ENCODE measurements at places on chromosomes 11 and 22.
A peak's percentile ranks its signal among the peaks of the same experiment; 100 is the strongest.

- no peak for DNase-seq
These were observed 274.2 kb downstream of the FAM76B start for GRCh38 chr11:95515371-95515770.

DNA sequence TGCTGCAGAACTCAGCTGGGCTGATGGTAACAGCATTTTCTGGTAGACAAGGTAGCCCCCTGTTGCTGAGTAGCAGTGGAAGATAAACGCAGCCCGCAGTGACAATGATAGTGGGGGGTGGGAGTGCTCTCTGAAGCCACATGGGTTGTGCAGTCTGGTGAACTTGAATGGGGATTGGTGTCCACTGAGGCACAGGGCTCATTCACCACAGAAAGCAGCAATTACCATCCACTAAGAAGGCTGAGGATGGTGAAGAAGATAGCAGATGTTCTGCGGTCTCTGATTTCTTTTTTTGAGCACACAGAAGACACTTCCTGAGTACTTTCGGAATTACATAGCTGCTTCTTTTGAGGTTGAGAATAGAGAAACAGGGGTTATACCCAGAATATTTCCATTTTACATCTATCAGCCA is 150.3 kb downstream of the LRRC4C start:
- no peak for DNase-seq

GRCh38 chr22:38953577-38954413 is 3.6 kb upstream of the APOBEC3A start:
- DNase-seq: no peak

DNA sequence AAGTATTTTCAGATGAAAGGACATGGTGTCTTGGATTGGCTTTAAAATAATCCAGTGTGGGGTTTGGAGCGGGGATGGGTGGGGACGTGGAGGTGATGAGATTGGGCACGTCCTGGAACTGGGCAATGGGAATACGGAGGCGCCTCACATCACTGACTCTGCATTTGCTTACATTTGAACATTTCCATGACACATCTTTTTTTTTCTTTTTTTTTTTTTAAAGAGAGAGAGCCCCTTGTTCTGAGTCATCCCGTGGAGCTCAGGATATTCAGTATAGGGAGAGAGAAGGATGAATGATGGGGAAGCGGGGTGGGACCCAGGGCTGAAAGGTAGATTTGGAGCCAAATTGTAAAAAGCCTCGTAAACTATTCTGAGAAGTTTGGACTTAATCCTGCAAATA is 142.7 kb downstream of the FBXO7 start:
- DNase-seq: no peak

DNA sequence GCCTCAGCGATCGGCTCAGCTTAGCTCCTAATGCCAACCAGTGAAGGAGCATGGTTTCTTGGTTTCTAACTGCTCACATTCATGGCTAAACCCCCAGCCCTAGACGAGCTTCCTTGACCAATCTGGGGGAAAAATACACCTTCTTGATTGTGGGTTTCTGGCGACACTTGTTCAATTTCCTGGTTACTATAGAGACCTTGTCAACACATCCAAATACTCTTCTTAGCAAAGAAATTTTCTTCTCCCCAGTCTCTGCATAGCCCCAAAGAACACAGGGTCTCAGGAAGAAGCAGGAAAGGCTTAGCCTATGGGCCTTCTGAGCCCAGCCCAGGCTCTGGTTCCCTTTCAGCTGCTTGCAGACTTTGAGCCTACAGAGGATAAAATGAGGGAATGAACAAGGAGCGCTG is 88.5 kb upstream of the SYT13 start:
- no peak for DNase-seq

DNA sequence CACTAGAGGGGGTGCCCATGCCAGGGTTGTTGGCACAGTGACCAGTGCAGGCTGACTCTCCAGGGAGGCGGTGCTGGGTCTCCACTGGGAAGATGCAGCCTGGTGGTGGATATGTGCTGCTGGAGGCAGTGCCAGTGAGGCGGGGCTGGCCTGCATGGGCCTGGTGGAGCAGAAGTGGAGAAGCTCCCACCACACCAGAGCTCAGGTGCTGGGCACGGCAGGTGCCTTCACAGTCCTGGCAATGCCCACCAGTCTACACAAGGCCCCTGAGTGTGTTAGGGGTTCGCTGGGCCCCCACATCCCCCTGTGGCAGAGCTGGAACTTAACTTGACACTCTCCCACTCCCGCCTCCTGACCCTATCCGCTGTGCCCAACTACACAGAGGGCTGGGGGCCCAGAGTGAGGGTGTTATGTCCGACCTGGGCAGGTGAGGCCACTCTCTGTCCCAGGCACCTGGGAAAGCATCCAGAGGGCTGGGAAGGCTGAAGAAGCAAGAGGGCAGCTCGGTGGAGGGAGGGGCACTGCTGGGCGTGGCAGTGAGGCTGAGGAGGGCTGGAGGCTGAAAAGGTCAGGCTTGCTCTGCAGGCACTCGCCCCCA is 102.4 kb upstream of the B3GAT1 start:
- no peak for DNase-seq

GRCh38 chr22:43385770-43386641 is 25.8 kb upstream of the MPPED1 start:
- DNase-seq: peak; percentile 62

- DNase-seq: no peak
These were observed 290.6 kb downstream of the JRKL start for GRCh38 chr11:96680211-96681018.

DNA sequence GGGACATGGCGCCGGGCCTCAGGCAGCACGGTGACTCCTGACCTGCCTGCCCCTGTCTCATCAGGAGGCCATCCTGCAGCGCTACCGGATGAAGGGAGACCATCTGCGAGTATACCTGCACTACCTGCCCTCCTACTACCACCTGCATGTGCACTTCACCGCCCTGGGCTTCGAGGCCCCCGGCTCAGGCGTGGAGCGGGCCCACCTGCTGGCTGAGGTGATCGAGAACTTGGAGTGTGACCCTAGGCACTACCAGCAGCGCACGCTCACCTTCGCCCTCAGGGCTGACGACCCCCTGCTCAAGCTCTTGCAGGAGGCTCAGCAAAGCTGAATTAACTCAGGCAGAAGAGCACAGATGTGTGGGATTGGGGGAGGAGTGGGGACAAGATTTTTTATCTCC is 10.2 kb upstream of the ST3GAL4 start:
- no peak for DNase-seq

- no peak for DNase-seq
These were observed 693.7 kb downstream of the OPCML start for GRCh38 chr11:132838627-132839026.

- no peak for DNase-seq
These were observed 2.7 kb downstream of the OR51T1 start for GRCh38 chr11:4884361-4884760.

DNA sequence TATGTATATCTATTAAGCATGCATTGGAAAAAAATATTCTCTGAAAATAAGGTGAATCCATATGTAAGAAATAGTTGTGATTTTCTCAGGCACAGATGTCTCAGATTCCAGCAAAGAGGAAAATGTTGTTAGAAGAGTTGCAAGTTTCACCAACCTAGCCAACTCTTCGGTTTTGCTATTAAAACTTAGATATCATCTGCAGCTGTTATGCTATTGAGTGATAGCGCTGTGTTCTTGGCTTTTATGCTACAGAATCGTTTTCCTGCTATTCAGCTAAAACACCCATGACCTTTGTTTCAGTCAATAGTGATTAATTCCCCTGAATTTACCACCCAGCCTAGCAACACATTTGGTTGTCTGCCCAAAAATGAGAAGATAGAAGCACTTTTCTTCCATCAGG is 795.6 kb upstream of the ANO3 start:
- DNase-seq: no peak

DNA sequence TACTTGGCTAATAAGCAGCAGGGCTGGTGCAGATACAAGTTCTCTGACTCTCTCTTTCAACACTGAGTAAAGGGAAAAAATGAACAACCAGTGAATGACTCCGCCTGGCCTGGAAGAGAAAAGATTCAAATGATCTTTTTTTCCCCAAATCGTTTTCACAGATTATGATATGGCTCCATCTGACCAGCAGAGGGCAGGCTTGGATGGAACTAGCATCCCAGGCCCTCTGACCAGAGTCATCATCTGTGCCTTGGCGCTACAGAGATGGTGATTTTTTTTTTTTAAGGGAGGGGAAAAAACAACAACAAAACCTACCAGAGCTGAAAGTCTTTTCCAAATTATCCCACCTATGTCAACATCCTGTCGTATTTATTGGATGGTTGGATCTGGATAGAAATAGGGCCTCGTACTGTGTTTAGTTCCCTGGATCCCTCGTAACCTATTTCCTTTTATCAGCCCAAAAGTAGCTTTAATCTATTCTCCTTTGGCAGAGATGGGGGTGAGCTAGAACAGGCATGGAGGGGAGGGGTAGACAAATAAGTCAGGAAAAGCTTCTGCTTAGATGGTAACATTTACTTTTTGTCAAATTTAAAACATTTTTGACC is 69.7 kb downstream of the PRSS23 start:
- peak; percentile 15 for DNase-seq

DNA sequence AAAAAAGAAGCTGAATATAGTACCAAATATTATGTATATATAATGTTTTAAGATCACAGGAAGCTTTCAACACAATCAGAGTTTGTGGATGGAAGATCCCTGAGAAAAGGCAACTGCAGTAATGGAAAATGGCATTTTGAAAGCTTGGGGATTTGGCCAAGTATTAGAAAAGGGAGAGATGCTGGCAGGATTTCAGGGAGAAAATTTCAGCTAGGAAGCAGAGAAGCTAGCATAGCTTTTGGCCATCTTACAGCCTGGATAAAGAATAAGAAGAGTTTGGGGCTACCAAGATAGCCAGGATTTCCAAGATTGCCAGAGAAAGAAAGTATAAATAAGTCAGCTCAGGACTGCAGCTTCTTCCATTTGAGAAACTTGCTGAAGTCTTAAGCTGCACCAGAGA is 440.8 kb upstream of the LUZP2 start:
- no peak for DNase-seq

GRCh38 chr11:32210556-32210955 is 119.7 kb downstream of the RCN1 start:
- no peak for DNase-seq

DNA sequence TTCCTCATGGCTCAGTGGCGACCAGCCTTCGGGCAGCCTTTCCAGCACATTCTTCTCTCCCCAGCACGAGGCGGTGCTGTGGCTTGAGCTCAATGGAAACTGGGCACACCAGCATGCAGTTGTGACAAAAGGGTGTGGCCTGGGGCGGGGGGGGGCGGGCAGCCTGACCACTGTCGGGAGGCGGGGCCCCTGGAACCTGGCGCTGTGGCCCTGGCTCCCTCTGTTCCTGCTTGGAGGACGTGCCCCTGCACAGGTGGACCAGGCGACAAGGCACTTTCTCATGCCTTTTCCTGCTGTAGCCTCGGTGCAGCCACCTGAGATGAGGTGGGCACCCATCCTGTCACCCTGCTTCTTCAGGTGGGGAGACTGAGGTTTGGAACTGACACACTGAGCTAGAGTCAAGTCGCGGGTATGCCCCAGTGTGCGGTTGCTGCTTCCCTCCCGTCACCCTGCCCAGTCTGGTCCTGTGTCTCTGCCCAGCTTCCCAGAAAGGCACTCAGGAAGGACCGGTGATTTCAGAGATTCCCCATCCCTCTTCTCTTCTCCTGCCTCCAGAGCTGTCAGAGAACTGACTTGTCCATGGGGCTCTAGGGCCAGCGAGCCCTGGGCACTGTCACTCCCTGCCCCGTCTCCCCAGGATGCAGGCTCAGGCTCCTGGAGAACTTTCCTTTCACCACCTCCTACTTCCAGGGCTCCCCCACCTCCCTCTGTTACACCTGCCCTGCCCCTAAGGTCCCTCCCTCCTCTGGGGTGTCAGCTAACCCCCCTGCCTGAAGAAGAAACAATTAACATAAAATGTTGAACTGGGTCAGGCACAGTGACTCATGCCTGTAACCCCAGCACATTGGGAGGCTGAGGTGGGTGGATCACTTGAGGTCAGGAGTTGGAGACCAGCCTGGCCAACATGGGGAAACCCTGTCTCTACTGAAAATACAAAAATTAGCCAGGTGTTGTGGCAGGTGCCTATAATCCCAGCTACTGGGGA is 9.9 kb downstream of the B3GAT1 start:
- DNase-seq: no peak

- no peak for DNase-seq
These were observed 163.9 kb downstream of the CRYBB2 start for GRCh38 chr22:25383278-25383820.

- DNase-seq: no peak
These were observed 130.7 kb downstream of the MN1 start for GRCh38 chr22:27670701-27671412.

GRCh38 chr11:61482513-61482912 is 26.0 kb upstream of the LRRC10B start:
- DNase-seq: no peak

DNA sequence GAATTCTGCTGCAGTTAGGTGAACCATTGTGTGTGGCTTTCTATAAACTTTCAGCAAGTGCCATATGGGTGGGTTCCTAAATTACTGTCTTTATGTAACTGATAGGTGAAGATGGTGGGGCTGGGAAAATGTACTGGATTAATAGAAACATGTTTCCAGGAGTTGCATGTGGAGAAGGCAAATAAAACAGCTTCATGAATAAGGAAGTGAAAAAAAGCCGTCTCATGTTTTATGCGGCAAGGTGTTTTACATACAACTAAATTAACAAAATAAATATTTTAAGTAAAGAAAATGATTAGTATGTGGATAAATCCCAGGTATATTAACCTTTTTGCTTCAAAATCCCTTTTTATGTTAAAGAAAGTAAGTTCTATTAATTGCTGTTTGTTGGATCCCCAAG is 67.2 kb downstream of the EXT2 start:
- no peak for DNase-seq

DNA sequence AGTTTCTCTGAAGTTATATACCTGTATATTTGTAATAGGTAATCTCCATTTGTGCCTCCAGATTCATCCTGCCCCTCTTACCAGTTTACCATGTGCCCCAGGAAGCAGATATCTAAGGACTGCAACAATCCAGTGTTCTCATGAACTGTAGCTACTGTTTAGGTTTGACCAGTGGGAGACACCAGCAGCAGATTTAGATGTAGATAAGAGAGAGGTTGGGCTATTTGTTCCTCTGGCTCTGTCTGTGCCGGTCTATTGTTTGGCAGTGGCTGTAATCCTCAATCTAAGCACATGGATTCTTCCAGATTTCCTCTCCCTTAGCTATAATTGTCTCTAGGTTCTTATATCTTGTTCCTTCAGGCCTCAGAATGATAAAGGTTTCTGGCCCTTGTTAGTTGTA is 88.4 kb downstream of the ANO3 start:
- no peak for DNase-seq

Measured in T-helper 9 cell (primary cell).